ENCODE measurements at places on chromosomes 3 and 15. TPM values are rescaled to one million over a fixed set of nuclear protein-coding genes. Genes with fewer than 3 reads are reported as not detected.

The WNT7A gene
- not detected for total RNA-seq

The CCDC51 gene
- total RNA-seq = 28.8 TPM

The GOLGA8T gene
- not detected for total RNA-seq

The PLCB2 gene
- total RNA-seq = 0.75 TPM

The NPAP1 gene
- total RNA-seq = not detected

The CCR9 gene
- not detected for total RNA-seq

The LRRC31 gene
- total RNA-seq = not detected
